Fibroblast of skin of right biceps (primary cell): ENCODE measurements at places on chromosomes 13 and 19.
A peak's percentile ranks its signal among the peaks of the same experiment; 100 is the strongest.

GRCh38 chr13:100124265-100124664 is 35.4 kb downstream of the PCCA start:
- DNase-seq = peak; percentile 52

DNA sequence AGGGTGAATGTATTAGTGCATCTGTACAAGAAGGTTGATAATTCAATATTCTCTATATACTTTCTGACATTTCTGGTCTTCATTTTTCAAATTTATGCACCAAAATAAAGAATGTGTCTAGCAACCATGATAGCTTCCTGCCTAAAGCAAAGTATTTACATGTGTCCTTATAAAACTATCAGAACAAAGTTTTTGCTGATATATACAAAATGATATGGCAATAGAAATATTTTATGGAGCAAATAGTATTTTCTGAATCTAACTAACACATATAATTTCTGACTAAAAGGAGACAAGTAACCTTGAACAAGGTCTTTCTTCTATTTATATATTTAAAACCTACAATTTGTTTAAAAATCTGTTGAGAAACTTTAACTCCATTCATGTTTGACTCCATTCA is 184.9 kb downstream of the DIAPH3 start:
- DNase-seq = no peak

DNA sequence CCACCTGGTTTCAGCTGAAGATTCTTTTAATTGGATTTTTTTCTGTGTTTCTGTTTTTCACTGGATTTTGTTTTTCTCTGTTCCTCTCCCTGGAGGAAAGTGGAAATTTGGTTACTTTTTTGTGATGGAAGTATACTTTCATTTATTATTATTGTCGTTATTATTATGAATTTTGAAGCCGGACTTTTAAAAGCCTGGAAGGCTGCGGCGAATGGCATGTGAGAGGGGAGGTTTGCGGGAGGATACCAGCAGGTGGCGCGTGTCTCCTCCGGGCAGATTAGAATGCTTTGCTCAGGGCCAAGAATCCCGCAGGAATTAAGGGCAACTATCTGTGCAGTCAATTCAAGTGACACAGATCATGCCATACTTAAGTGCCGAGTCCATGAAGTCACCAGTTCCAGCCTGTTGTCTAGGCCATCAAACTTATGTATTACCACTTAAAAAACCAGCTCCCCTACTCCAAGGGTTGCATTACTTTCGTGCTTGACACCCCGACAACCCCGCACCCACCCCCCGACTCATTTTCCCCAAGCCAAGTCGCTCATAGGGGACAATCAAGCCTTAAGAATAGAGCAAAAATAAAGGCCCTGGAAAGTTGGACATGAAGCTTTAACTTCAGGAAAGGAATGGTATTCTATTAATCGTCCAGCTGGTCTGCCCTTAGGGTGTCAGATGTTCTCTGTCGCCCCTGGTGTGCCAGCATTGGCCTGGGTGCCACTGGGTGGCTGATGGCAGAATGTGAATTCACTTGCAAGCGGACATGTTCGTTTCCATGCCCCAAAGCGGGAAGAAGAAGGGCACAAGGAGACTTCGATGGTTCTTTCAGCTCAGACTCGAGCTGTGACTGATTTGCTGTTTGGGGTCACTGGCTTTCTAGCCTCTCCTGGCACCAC is 1.3 kb upstream of the LRCH1 start:
- DNase-seq = peak; percentile 80

DNA sequence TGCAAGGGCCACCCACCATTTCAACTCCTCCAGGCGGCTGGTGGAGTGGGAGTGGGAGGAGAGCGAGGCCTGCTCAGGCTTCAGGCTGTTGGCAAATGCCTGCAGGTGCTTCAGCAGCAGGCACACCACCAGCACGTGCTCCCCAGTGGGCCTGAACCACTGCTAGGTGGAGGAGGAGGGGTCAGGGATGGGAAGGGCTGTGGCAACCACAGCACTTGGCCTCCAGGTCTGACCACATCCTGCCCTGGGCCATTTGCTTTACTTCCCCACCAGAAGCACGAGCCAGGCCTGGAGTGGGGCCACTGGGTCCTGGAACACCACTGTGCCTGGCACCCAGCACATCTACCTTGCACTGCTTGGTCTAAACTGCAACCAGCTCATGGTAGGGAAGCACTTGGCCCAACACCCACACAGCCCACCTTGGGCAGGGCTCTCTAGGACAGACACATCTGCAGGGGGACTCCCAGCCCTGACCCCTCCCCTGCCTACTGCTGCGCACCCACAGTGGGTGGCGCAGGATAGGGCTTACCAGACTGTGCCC is 26.2 kb downstream of the TUBA3C start:
- DNase-seq = no peak

DNA sequence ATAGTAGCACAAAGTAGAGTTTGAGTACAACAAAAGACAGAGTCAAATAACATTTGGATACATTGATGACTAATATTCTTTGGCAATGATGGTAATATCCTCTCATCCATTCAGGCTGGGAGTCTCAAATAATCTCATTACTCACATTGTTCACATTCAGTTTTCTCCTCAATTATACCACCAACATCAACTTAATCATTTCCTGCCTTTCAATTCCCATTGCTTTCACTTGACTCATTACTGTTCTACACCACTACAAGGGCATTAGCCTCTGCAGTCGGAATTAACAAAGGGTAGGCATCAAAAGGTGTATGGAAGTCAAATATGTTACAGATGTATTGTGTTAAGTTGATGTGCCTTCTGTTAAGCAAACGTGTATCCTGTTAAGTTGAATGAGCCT is 518.4 kb upstream of the SLITRK1 start:
- peak; percentile 95 for DNase-seq

GRCh38 chr13:44293374-44293773 is 80.2 kb upstream of the SERP2 start:
- no peak for DNase-seq

DNA sequence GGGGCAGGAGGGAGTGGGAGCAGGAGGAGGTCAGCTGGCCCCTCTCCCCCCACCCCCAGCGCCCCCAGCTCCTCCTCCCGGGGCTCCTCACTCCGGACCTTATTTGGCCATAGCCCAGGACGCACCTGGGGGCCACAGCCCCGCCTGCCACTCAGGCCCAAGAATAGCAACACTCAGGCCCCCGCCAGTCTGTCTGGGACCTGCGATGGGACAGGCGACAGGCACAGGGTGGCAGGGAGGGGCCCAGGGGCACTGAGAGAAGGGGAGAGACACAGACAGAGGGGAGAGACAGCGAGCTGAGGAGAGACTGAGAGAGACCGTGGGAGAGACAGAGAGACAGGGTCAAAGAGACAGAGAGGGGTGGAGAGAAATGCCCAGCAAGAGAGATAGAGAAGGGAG is 10.2 kb downstream of the JOSD2 start:
- no peak for DNase-seq

- DNase-seq = no peak
Observed at GRCh38 chr13:31175847-31176532, 14.3 kb upstream of the HSPH1 start.

DNA sequence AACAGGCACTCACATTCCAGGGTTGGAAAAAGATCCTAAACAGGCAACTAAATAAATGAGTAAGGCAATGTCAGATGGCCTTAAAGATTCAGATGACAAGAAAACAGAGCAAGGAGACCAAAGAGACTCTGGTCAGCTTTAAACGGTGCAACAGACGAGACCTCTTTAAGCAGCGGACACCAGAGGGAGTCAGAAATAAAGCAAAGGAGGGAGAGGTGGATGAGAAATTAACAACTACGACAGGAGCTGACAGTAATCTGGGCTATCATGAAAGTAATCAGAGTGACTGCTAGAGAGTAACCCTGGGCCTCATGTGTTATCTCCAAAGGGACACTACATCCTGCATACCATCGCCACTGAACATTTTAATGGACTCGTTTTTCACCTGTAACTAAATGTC is 1.1 kb downstream of the ZNF550 start:
- DNase-seq = peak; percentile 22
